Activated T-helper 17 cell treated with anti-CD3 and anti-CD28 coated beads, Interleukin-2, amount 50 U/mL, for 72 hours (primary cell): ENCODE measurements at places on chromosomes 12 and 14. TPM values are rescaled to one million over a fixed set of nuclear protein-coding genes. Genes with fewer than 3 reads are reported as not detected.

- no peak for ATAC-seq
Measured at GRCh38 chr14:39580696-39581095, 148.5 kb upstream of the FBXO33 start.

GRCh38 chr14:105765893-105766614 is 239.7 kb downstream of the TMEM121 start:
- ATAC-seq, result no peak

DNA sequence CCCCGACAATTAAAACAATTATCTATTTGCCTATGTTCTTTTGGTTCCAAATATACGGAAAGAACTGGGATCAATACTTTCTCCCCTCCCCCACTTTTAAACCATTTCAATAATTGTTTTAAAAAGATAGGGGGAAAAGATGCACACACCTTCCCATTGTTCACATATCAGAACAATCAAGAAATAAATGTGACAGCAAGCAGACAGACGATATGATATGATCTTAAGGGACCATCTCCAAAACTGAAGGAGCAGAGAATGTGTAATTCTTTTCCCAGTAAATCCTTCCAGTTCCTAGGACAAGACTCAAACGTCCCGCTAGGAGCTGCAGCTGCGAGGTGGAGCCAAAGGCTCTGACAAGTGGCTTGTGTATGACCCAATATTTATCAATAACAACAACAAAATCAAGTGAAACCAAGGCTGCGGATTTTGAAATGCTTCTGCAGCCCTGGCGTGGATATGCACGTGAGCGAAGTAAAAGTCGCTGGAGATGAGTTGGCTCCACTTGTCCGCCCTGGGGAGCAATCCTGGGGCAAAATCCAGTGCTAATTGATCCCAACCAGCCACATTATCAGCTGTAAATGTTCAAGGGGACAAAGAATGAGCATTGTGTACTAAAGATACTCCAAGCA is 8.2 kb upstream of the FOXG1 start:
- ATAC-seq, result no peak

DNA sequence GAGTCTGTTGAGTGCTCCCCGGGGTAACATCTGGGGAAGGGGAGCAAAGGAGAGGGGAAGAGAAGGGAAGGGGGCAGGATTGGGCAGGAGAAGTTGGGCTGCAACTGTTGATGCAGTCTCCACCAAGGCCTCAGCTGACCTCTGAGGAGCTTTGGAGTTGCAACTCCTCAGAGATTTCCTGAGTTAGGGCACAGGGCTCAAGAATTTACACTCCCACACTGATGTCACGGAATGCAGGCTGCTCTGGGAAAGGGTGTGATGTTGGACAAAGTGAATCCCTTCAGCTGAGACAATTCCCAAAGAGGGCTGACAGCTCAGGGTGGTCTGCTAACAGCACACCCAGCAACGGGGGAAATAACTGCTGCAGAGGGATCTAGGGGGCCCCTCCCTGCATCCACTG is 295.6 kb downstream of the PCNX1 start:
- ATAC-seq, result no peak

- no peak for ATAC-seq
Measured at GRCh38 chr14:30142216-30142615, 214.6 kb upstream of the PRKD1 start.

GRCh38 chr14:97395068-97395467 is 597.9 kb downstream of the VRK1 start:
- ATAC-seq, result no peak

DNA sequence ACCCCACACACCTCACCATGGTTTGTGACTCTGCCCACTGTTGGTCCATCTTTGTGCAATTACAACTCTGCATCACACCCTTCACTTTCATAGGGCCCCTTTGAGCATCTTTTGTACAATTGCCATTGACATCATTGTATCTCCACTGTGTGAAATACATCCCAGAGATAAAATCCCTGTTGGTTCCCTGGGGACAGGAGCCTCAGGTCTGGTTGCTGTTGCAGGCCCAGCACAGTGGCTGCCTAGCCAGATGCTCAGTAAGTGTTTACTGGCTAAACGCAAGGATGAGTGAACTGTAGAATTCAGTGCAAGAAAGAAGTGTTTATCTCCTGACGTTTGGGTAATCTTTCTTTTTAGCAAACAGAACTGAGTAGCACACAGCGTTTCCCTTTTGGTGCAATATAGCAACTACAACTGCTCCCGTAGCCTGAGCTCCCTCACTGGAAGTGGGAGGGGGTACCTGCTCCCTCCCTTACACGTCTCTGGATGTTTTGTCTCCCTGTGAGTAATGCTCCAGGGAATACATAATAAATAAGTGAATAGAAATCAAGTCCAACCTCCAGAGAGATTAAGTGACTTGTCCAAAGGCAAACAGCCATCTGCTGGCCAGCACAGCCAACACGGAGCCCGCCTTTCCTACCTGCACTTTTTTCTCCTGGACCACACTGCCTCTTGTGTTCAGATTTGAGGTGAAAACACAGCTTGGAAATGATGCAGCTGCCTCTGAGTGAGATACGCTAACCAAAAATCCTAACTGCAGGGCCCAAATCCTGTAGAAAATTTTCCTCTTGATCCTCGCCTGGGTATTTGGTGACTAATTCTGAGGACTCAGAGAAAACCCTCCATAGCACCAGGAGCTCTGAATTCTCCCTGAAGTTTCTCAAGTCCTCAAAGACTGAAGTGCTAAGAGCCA is 27.4 kb downstream of the GALNT16 start:
- no peak for ATAC-seq

DNA sequence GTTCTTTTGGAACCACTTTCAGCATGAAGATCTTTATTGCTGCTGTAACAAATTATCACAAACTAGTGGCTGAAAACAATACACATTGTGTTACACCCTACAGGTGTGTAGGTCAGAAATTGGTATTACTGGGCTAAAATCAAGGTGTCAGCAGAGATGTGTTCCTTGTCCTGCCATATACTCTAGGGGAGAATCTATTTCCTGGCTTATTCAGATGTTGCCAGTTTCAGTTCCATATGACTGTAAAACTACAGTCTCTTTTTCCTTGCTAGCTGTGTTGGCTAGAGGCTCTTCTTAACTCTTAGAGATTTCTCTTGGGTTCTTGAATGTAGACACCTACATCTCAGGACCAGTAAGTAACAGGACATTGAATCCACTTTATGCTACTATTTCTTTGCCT is 215.6 kb upstream of the PPFIA2 start:
- no peak for ATAC-seq

- no peak for ATAC-seq
Measured at GRCh38 chr14:75986439-75986765, 839 bp downstream of the IFT43 start.

GRCh38 chr14:51609251-51609954 is 42.3 kb upstream of the FRMD6 start:
- ATAC-seq, result no peak

- ATAC-seq, result no peak
Measured at GRCh38 chr12:3199551-3200031, 122.4 kb downstream of the TSPAN9 start.

DNA sequence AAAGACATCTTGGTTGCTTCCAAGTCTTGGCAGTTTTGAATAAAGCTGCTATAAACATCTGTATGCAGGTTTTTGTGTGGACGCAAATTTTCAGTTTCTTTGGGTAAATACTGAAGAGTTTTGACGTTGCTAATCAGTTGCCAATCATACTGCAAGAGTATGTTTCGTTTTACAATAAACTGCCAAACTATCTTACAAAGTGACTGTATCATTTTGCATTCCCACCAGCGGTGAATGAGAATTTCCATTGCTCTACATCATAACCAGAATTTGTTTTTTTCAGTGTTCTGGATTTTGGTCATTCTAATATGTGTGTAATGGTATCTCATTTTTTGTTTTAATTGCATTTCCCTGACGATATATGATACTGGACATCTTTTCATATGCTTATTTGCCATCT is 190.8 kb upstream of the PARP11 start:
- ATAC-seq, result peak; percentile 88

DNA sequence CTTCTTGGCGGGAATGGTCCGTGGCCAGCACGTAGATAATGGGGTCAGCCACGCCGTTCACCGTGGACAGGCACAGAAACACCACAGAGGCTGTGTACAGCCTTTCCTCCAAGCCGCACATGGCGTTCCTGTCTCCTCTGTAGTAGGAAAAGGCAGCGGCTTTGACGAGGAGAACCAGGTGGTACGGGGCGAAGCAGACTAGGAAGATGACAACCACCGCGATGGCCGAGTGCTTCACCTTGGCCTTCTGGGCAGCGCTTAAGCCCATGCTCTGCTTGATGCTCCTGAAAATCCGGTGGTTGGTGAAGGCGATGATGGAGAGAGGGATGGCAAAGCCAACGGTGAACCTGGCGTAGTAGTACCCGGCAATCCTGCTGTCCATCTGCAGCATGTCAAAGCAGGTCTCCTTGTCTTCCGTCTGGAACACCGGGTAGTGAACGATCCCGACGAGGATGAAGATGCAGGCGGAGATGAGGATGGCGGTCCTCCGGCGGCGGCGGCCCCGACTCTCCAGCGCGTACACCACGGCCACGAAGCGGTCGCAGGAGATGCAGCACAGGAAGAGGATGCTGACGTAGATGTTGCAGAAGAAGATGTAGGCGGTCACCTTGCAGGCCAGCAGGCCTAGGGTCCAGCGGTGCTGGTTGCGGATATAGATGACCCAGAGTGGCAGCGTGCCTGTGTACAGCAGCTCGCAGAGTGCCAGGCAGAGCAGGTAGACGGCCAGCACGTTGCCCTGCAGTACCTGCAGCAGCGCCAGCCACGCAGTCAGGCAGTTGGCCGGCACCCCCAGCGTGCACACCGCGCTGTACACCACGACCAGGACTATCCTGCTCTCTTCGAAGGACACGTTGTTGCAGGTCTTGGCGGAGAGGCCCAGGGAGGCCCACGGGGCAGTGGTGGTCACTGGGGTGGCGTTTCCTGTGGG is 13.8 kb downstream of the GPR132 start:
- no peak for ATAC-seq

GRCh38 chr12:124910561-124911478 is 3.6 kb downstream of the UBC start:
- no peak for ATAC-seq

The ATP6V1D gene
- total RNA-seq, result 28.0 TPM

The TBC1D30 gene
- total RNA-seq, result 0.34 TPM

The AKT1 gene
- 160 TPM for total RNA-seq

The RPL10L gene
- not detected for total RNA-seq

The GLIPR1L1 gene
- not detected for total RNA-seq

The PLA2G1B gene
- total RNA-seq, result not detected

The TSPAN31 gene
- total RNA-seq, result 18.7 TPM

The CLEC4D gene
- not detected for total RNA-seq
